ENCODE measurements at places on chromosomes 7 and 10. TPM values are rescaled to one million over a fixed set of nuclear protein-coding genes. Genes with fewer than 3 reads are reported as not detected.

GRCh38 chr10:121309164-121309563, 289.1 kb downstream of the FGFR2 start:
- no peak for DNase-seq

- no peak for DNase-seq
Observed at GRCh38 chr7:155809947-155810769, 2.1 kb downstream of the SHH start.

DNA sequence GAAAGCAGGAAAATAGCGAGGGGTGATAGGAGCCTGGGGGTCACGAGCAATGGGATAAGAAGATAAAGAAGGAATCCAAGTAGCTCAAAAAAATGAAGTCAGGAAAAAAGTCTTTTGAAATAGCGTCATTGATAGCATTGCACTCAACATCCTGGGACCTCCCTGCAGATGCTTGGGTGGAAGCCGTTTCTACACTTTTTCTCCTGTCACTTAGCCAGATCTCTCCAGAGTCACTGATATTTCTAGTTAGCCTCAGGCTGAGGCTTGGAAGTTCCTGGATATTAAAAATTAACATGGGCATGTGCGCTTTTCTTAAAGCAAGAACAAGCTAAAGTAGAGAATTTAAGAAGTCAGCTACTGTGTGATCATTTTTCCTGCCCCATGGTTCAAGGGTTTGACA, 39.5 kb upstream of the CHST15 start:
- no peak for DNase-seq

Gene SFRP5
- 3.2 TPM for total RNA-seq

GRCh38 chr7:111132833-111133232, 41.9 kb downstream of the LRRN3 start:
- DNase-seq: no peak

Gene POLR2J2
- 6.6 TPM for total RNA-seq

- no peak for DNase-seq
Observed at GRCh38 chr7:96126382-96126781, 195.5 kb downstream of the SLC25A13 start.

GRCh38 chr7:155258226-155258560, 39.5 kb upstream of the INSIG1 start:
- DNase-seq: peak; percentile 27

Gene VGF
- total RNA-seq: 0.14 TPM

DNA sequence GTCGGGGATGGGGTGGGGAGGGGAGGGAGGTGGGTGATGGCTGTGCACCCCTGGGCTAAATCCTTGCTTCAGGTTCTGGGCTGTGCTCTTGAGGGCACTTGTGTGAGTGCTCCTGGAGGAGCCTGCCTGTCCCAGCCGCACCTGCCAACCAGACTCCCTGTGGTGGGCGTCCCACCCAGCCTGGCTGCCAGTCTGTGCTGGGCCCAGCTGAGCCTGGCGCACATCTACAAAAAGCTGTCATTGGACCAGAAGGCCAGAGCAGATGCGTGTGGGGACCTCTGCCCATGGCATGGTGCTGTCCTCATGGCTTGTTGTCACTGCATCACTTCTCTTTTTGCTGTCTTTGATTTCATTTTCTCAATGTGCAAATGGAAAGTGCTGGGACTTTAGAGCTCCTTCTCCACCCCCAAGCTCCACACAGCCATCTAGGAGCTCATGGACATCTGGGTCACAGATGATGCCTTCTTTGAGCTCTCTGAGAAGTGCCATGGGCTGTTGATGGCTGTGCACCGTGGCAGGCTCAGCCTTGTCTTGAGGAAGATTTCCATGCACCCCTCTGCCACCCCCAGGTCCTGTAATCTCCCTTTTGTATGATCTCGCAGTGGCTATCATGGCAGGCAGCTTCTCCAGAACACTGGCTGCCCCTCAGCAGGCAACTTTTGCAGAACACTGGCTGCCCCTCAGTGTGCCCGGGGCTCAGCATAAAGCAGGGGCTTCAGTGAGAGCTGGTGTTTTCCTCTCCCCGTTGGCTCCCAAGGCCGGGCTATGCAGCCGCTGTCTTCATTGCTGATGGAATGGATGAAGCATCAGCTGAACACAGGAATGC, 83.9 kb downstream of the ADCY1 start:
- no peak for DNase-seq

DNA sequence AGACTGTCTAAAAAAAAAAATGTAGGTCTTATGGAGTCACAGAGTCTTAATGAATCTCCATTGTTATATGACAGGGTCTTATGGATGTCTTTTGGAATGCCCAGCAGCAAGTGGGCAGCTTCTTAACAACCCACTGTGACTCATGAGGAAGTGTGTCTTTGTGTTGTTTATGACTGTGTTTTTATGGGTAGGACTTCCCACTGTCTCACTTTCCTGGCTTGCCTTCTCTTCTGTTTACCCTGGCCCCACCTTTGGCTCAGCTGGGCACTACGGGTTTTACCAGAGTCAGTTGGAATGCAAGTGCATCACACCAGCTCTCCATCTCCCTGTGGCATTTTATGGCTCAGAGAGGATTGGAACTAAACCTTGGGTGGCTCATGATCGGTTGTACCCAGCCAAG, 580.5 kb downstream of the AUTS2 start:
- DNase-seq: peak; percentile 80

GRCh38 chr7:22588351-22588750, 88.4 kb upstream of the STEAP1B start:
- no peak for DNase-seq

GRCh38 chr7:140593672-140593982, 47.0 kb downstream of the DENND2A start:
- DNase-seq: no peak

- DNase-seq: no peak
Observed at GRCh38 chr10:93121311-93121710, 47.6 kb downstream of the CYP26A1 start.

DNA sequence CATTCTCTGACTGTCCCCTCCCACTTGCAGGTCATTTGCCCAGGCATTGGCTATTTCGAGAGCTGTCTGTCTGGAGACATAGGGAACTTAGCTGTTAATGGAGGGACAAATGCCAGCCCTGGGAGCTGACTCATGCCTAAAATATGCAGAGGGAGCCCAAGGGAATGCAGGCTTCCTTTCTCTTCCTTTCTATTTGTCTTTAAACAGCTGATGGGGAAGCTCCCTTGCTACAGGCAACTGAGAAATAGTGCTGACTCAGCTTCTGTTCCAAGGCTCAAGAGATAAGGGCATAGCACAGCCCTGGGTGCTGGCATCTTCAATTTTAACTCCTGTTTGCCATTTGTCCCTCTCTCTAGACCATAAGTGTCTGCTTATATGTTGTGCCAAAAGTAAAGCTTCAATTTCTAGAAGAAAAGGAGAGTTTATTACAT, 82.7 kb upstream of the C1GALT1 start:
- peak; percentile 80 for DNase-seq

Gene CLIP2
- total RNA-seq: 24.1 TPM

DNA sequence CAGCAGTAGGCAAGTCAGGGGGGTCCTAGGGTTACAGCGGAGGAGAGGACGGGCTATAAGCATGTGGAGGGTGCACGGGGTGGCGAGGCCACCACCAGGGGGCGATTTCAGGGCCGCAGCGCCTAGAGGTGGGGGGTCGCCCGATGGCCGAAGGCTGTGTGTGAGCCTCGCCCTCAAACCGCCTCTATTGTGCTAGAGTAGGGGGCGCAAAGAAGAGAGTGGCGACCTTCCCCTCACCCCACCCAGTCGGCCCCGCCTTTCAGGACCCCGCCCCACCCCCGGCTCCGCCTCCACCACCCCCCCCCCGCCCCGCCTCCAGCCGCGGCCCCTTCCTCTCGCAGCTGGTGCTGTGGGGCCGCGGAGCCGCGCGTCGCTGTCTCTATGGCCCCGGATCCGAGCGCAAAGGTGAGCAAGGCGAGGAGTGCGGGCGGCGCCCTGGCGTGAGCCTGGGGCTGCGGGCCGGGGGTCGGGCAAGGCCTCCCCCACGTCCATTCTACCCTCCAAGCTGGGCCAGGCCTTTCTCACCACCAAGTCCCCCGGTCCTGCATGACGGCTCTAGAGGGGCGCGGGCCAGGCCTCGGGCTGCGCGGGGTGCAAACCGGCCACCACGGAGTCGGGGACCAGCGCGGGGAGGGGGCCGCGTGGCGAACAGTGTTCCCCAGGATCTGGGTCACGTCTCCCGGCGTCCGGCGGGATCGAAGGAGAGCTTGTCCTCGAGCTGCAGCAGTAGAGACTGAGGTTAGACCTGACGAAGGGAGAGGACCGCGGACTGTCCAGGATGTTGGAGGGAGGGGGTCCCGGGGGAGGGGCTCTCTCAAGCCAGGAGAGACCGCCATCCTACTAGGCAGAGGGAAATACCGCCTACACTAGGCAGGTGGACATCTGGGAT, at the start of gene SEMA4G:
SEMA4G (plus strand) TSS at position 318 of the 889 bp plus-strand sequence. CDS start 3,409 bp downstream, outside the sequence.
- DNase-seq: peak; percentile 34

Gene TAX1BP1
- total RNA-seq: 105 TPM

DNA sequence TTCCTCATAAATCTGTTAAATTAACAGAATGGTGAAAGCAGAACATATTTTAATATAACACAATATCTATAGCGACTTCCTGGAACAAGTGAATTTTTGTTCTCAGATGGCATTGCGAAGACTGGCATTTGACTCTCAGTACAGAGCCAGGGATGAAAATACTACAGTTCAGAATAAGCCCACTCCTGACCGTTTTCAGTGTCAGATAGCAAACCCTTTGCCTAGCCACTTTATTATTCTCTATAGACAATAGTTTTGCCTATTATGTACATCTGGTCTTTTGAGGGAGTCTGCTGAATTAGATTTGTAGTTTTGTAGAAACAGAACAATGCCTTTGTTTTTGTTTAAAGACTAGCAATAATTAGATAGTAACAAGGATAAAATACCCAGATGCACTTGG, 2.3 kb downstream of the MINPP1 start:
- no peak for DNase-seq

Gene AIMP2
- 34.4 TPM for total RNA-seq

Gene NFE2L3
- 2.0 TPM for total RNA-seq

DNA sequence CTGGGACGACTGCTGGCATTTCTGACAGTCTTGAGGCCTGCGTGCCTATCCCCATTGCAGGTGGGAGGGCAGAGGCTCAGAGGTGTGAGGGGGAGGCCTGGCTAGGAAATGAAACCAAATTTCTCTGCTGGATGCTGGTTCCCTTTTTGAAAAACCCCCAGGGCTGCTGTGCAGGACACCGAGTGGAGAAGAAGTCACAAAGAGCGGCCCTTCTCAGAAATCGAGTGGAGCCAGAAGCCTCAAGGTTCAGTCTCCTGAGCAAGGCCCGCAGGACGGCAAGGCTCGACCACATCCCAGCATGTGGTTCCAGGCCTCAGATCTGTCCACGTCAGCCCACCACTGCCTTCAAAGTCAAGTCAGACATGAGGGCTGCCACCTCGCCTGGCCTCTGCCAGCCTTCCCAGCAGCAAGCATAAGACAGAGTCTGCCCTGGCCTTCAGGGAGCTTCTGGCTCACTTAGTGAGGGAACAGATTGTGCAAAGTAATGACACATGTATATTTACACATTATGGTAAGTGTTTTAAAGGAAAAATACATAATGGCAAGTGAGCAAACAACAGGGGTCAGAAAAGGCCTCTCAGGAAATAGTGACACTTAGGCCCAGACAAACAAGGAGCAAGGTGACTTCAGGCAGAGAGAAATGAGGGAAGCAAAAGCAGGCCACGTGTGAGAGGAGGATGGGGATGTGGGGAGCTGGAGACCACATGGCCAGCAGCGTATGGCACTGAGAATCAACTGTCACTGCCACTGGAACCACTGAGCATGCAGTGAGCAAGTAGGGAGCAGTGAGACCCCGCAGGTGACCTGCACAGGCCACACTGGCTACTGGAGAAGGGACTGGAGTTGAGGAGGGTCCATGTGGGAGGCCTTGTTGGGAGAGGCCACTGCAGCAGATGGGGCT, 86.7 kb downstream of the ARHGAP22 start:
- no peak for DNase-seq

Gene CYP26A1
- total RNA-seq: not detected

- DNase-seq: no peak
Observed at GRCh38 chr10:131694781-131695495, 205.9 kb upstream of the PPP2R2D start.

DNA sequence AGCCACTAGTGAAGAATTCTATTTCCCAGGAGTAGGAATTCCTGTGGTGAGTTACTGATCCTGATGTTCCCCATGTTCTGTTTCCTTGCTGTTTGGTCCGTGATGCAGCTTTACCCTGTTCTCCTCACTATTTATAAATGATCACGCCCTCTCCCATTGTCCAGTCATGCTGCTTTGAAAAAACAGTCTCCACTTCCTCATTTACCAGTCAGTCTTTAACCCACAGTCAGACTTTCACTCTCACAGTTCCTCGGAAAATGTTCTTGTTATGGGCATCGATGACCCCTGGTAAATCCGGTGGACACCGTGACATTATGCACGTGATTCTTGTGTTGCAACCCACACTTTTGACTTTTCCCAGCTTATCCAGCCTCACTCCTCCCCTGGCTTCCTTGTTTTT, 14.4 kb downstream of the SCIN start:
- DNase-seq: no peak

Gene AMPH
- total RNA-seq: not detected

- no peak for DNase-seq
Observed at GRCh38 chr7:142485617-142486226, 227.9 kb upstream of the PRSS58 start.

- DNase-seq: no peak
Observed at GRCh38 chr10:79375321-79376077, 28.2 kb downstream of the PPIF start.

GRCh38 chr7:135193615-135194081, 17.7 kb downstream of the WDR91 start:
- DNase-seq: no peak

GRCh38 chr7:49639068-49639593, 134.3 kb upstream of the VWC2 start:
- DNase-seq: no peak

Gene MASTL
- total RNA-seq: 14.3 TPM

GRCh38 chr10:30309403-30309802, 39.7 kb downstream of the MTPAP start:
- DNase-seq: no peak

Gene NPSR1
- not detected for total RNA-seq

GRCh38 chr7:130823060-130823459, 89.1 kb upstream of the KLF14 start:
- DNase-seq: no peak

DNA sequence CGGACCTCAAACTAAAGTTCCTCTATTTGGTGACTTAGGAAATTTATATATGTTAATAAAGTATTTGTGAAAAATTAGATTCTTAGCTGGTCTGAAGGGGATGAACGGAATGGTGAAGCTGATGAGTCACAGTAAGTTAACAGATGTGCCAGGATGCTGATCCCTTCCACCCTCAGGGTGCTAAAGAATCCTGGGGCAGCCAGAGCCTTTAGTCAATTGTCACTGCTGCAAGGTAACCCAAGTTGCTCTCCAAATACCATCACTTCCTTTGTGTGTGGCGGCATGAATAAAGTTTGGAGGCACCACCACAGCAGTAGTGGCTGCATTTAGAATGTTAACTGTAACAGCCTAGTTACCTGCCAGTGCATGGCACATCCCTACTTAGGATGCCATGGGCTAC, 222.6 kb upstream of the PPP1R3A start:
- no peak for DNase-seq

Gene GPRIN2
- total RNA-seq: 4.3 TPM

DNA sequence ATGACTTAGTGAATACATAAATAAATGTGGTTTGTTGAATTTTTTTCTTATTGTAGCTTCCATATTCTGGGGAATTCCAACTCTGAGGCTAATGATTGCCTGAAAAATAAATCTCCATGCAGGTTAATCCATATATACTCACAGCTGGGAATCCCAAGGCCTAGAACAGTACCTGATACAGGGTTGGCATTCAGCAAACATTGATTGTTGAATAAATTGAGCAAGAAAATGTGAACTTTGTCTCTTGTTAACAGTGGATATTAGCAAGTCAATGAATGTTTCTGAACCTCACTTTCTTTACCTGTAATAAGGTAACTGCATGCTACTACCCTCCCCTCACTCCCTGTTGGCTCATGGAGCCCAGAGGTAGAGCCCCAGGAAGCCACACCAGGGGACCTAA, 253.6 kb upstream of the AOAH start:
- DNase-seq: no peak
